Fibroblast of gingiva (primary cell): ENCODE measurements at places on chromosomes 2 and 18.

- no peak for DNase-seq
Observed at GRCh38 chr2:205972113-205972512, 113.9 kb downstream of the INO80D start.

- no peak for DNase-seq
Observed at GRCh38 chr18:41073372-41073954, 881.6 kb upstream of the PIK3C3 start.

DNA sequence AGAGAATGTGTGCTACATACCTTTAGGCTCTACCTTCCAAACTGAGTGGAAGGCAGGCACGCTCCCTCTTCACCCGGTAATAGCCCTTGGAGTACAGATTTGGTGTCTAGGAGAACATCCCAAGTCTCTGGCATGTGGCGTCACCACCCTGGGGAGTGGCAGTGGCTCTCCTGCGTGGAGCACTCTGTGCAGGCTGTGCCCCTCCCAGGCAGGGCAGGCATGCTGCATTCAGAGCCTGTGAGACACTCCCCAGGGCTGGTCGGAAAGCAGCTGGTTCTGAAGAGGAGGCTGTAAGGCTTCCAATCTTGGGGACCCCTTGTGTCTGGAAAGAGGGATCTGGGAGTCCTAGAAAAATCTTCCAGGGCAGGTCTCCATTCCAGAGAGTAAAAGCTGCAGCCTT, 193.3 kb downstream of the ANKRD30B start:
- no peak for DNase-seq

DNA sequence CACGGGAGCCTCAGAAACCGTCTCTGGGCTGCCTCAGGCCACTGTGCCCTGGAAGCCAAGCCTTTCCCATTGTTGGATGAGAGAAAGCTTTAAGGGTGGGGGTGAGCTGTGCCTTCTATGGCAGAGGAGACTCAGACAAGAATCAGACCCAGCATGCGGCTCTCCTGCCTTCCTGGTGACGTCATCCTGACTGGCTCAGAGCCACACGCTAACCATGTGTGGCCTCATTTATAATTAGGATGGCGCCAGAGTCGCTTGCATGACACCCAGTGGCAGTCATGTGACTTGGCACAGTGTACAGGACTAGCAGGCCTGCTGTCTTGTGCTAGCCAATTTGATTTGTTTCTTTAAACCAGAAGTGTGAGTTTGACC, 99.1 kb downstream of the SH3BP4 start:
- DNase-seq = peak; percentile 93

- no peak for DNase-seq
Observed at GRCh38 chr2:7707723-7708122, 790.5 kb downstream of the RNF144A start.

GRCh38 chr2:231191896-231192872, 6.2 kb upstream of the ARMC9 start:
- DNase-seq = peak; percentile 92

DNA sequence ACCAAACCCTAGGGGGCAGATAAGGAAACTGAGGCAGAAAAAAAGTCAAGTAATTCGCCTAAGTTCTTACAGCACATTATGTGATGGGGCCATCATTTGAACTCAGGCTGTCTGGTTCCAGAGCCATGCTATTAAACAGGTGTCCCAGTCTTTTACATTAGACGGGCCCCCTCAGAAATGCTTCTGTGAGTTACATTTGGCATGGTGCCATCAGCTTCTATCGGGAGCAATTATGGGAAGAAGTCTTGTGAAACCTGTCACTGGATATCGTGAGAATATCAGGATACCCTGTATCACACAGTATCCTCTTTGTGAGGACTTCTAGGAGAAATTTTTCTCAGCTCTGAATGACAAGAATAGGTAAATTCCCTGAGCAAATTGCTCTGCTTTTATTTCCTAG, 143.7 kb upstream of the NOSTRIN start:
- no peak for DNase-seq

GRCh38 chr18:43276491-43276890, 799 bp downstream of the SYT4 start:
- no peak for DNase-seq

DNA sequence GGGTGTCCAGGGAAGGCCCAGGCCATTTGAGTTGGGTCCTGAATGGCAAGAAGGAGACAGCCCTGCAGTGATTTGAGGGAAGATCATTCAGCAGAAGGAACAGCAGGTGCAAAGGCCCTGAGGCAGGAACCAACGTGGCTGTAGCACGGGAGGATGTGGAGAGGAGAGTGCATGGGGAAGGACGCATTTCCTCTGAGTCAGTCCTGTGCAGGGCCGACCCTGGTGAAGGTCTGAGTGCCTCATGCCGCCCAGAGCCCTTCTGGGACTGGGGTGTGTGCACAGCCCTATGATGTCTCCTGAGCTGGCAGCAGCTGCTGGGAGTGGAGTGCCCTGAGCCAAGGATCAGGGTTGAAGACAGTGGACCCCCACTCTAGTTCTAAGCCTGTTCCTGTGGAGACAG, 17.9 kb upstream of the ARHGEF4 start:
- no peak for DNase-seq

- no peak for DNase-seq
Observed at GRCh38 chr2:169110419-169110818, 41.1 kb downstream of the DHRS9 start.

GRCh38 chr18:22213333-22213973, 44.1 kb downstream of the GATA6 start:
- no peak for DNase-seq
